ENCODE measurements at places on chromosomes 2 and 18. TPM values are rescaled to one million over a fixed set of nuclear protein-coding genes. Genes with fewer than 3 reads are reported as not detected.

Gene IMPACT
- 0.72 TPM for total RNA-seq

Gene YWHAQ
- 283 TPM for total RNA-seq

Gene CAPN14
- total RNA-seq: 1.3 TPM

Gene SFTPB
- total RNA-seq: 4.9 TPM

Gene CSRNP3
- total RNA-seq: 0.21 TPM

Gene PFN4
- 1.4 TPM for total RNA-seq

Gene ADAM23
- total RNA-seq: 36.9 TPM

Gene SPEG
- total RNA-seq: not detected

Gene CRYGC
- not detected for total RNA-seq

Gene VAMP5
- 21.8 TPM for total RNA-seq

GRCh38 chr18:39913672-39914366 is 2041.2 kb upstream of the PIK3C3 start:
- no peak for DNase-seq

GRCh38 chr2:23034996-23035395 is 350.0 kb upstream of the KLHL29 start:
- DNase-seq: no peak

DNA sequence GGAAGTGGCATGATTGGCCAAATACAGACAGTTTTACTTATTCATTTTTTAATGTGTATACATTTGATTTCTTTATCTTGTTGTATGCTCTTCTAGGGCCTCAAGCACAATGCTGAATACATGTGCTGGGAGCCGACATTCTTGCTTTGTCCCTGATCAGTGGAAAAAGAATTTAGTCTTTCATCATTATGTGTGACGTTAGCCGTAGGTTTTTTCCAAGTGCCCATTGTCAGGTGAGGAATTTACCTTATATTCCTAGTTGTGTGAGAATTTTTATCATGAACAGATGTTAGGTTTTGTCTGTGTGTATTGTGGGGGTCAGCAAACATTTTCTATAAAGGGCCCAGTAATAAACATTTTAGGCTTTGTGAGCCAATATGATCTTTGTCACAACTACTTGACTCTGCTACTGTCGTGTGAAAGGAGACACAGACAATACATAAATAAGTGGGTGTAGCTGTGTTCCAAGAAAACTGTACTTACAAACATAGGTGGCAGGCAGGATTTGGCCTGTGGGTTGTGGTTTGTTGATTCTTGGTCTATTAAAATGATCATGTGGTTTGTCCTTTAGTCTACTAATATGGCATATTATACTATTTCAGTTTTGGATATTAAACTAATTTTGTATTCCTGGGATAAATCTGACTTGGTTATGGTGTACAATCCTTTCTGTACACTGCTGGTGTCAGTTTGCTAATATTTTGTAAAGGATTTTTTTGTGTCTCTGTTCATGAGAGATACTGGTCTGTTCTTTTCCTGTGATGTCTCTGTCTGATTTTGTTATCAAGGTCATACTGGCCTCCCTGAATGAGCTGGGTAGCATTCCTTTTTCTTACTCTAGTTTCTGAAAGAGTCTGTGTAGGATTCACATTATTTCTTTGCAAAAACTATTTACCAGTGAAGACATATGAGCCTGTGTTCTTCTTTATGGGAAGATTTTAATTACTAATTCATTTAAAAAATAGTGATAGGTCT is 132.2 kb upstream of the SMAD7 start:
- DNase-seq: no peak

- no peak for DNase-seq
These were observed 11.7 kb downstream of the SLC4A3 start for GRCh38 chr2:219638948-219639755.

DNA sequence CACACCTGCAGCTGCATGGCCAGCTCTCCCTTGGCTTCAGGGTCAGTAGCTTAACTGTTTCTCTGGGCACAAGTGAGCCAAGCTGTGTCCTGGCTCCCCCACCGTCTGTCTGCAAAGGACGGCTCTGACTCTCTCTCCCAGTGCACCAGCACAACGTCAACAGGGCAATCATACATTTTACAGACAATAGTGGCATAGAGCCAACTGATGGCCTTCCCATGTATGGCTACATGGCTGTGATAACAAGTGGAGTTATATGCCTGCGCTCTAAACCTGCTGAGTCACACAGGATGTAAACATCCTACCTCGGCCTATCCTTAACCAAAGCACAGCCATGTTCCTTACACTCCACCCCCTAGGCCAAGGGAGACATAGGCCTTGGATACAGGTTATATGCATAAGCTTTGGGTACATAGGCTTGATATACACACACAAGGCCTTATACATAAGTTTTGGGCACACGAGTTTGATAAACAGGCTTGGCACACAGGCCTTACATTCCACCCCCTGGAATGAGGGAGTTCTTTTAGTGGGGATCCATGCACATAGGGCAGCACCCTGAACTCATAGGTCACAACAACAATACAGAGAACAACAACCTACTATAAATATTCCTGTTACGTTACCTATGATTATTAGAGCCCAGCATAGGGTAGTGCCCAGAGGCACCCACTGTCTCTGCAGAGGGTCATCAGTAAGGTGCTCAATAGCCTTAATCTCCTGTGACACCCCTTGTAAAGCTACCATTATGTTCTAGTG is 17.7 kb downstream of the PHOSPHO2 start:
- no peak for DNase-seq

- no peak for DNase-seq
These were observed 226.2 kb downstream of the TPGS2 start for GRCh38 chr18:36602620-36603019.

DNA sequence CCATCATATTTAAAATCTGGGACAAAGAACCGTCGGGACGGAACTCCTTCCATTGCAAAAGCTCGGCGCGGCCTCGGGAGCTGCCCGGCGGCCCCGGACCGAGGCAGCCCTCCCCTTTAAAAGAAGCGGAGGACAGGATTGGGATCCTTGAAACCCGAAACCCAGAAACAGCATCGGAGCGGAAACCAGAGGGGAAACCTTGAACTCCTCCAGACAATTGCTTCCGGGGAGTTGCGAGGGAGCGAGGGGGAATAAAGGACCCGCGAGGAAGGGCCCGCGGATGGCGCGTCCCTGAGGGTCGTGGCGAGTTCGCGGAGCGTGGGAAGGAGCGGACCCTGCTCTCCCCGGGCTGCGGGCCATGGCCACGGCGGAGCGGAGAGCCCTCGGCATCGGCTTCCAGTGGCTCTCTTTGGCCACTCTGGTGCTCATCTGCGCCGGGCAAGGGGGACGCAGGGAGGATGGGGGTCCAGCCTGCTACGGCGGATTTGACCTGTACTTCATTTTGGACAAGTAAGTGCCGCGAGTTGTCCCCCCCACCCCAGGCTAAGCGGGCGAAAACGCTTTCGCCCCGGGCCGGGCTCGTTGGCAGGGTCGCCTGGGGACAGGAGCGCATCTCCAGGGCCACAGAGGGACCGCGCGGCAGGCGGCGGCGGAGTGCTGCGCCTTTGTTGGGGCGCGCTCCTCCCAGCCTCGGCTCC is at the start of gene ANTXR1:
Gene ANTXR1 (plus strand): TSS at position 38 of the 698 bp plus-strand sequence. CDS start 321 bp downstream, at position 359.
- DNase-seq: no peak

DNA sequence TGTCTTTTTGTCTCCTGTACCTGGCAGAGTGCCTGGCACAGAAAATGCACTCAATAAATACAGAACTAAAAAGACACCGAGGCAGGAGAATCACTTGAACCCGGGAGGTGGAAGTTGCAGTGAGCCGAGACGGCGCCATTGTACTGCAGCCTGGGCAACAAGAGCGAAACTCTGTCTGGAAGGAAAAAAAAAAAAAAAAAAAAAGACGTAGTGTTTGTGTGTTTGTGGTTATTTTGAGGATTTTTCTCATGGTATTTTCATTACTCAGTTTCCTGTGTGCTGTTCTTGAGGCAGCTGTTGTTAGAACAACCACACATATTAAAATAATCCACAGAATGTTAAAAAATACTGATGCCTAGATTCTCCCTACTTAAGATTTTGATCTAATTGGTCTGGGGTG is 519.2 kb upstream of the SPHKAP start:
- no peak for DNase-seq

DNA sequence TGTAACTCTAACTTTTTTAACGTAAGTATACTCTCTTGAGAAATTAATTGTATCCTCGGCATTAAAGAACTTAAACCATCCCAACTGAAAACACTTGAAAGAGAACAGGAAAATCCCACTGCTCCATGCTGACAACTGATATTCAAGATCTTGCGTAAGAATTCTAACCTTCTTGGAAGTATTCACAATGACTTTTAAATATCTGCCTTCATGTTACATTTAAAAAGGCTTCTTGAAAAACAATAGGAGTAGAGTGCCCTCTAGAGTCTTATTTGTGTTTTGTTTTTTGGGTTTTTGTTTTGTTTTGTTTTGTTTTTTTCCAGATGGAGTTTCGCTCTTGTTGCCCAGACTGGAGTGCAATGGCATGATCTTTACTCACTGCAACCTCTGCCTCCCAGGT is 65.4 kb upstream of the DNAJC10 start:
- no peak for DNase-seq

DNA sequence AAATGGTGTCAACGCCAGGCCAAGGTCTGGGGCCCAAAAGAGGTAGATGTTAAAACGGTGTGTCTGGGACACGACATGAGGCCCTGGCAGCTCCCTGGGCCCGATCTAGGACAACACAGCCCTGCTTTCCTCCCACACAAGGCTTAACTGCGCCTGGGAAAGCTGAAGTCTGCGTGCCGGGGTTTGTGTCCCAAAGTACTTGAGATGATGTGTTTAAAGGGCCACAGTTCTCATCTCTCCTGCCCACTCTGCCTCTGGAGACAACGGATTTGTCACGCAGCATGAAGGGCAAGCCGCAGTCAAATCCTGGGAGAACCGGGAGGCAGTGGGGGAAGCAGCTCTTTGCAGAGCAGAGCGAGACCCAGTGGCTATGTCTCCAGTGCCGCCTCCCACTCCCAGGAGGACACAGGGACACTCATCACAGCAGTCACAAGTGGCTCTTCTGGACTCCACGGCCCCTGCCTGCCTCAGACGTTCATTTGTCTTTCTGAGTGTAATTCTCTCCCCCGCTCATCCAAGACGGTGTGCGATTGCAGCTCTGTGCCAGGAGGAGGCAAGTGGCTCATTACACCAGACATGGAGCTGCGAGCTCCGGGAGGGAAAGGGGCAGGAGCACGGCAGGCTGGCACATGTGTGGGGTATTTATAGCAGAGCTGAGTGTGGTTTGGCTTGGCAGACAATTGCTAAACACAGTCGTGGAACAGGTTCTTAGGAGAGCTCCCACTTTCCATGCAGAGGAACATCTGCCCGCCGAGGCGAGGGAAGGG is 57.7 kb upstream of the SEMA4C start:
- DNase-seq: no peak

DNA sequence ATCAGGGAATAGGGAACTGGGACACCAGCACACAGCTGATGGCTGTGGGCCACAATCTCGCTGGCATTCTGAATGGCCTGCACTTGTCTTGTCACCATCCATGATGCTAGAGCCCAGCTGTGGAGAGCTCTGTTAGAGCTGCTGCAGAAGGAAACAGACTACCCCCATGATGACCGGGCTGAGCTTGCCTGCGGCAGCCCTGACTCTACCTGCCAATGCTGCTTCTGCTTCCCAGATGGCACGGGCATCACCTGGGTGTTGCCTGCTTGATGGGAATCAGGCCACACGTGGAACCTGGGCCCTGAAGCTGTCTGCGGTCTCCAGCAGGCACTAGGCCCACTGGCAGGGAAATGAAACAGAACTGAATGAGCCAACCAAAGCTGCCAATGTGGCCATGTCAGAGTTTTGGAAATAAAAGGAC is 11.2 kb upstream of the DAW1 start:
- DNase-seq: no peak

- DNase-seq: no peak
These were observed 48.9 kb downstream of the LDLRAD4 start for GRCh38 chr18:13267431-13267873.

DNA sequence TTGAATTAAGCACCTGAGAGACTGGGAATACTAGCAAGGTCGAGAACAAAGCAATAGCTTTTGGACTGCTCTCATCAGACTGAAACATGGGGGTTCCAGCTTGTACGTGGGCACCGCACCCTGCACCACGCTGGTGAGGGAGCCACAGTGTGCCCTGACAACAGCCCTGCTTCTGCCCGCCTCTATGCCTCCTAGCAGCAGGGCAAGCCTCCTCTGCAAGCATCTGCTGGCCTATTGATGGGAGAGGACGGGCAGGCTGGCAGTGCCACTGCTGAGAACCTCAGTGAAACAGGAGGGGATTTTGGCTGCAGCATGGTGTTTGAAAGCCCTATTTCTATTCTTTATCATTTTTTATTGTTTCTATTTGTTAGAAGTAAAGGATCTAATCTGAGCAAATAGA is 146.1 kb upstream of the OTOS start:
- DNase-seq: no peak

DNA sequence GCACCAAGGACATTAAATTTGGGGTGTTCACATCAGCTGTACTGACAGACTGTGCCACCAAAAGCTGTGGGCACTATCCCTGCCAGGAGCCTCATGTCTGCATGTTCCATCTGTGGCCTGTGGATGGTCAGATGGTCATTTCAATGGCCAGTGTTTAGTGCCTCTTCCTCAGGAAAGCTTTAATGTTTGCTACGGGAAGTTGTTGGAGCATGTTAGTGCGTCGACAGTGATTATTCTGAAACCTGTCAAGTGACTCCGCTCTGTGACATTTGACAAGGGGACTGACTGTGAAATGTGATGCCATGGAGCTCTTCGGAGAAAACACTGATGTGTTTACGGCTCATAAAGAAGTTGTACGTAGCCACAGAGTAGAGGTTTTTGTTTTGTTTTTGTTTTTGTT is 18.7 kb upstream of the RGPD4 start:
- DNase-seq: no peak

DNA sequence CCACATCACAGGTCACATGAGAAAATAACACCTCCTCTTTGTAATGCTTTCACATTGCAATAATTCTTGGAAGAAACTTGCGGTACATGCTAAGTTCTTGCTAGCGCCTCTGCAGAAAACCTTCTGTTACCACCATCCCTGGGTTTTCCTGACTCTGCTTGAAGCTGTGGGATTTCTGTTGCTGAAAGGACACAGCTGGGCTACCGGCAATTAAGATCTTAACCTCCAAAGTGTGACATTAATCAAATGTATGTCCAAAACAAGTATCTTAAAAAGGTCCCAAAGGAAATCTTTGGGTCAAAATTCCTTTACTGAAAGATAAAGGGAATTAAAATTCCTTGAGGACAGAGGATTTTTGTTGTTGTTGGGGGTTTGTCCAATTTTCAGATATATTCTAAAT is 7.5 kb downstream of the CCBE1 start:
- no peak for DNase-seq

- DNase-seq: peak; percentile 5
These were observed 539.5 kb downstream of the NRXN1 start for GRCh38 chr2:50492477-50492851.
